SIG-M5 (cell line): ENCODE measurements at places on chromosomes 5 and 9.

GRCh38 chr5:14944350-14944739 lies 72.8 kb upstream of the ANKH start:
- no peak for DNase-seq

- no peak for DNase-seq
Observed at GRCh38 chr9:135811801-135812200, 95.5 kb downstream of the CAMSAP1 start.

GRCh38 chr9:137459152-137459600 lies at the start of gene NSMF:
NSMF (minus strand) TSS chr9:137459334; CDS start chr9:137459102, 232 bp downstream.
- DNase-seq = no peak

- DNase-seq = peak; percentile 37
Observed at GRCh38 chr5:150787656-150788055, 9.1 kb downstream of the SMIM3 start.

DNA sequence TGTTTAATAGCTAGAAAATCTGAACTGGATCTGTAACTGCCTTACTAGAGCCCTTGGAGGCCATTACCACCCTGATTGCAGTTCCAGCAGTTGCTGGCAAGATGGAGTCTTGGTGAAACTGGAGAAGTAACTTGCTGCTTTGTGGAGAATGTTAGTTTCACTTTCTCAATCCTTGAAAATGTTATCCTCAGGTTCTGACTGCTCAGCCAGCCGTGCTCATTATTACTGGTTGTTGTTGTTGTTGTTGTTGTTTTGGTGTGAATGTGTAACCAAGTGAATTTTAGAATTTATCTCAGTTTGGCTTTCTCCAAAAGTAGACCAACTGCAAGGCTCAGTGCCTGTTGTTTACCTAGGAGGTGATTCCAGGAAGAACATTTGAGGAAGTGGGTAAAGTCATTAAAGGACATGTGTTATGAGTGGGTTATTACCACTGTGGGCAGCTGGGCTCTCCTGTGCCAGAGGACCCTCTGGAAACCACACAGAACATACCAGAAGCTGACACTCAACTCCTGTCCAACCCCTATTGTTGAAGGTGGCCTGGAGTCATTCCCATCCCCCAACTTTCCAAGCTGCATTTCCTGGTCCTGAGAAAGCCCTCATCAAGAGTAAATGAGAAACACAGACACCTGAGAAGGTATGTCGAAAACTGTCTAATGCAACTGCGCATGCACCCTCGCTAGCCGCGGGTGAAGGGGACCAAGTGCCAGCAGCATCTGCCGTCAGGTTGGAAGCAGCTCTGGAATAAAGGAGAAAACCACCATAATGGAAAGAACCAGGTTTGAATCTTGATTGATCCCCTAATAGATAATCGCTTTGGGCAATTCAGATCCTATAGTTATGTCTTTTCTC lies 111.6 kb downstream of the CMYA5 start:
- no peak for DNase-seq

- no peak for DNase-seq
Observed at GRCh38 chr5:130206686-130207085, 302.4 kb downstream of the CHSY3 start.

DNA sequence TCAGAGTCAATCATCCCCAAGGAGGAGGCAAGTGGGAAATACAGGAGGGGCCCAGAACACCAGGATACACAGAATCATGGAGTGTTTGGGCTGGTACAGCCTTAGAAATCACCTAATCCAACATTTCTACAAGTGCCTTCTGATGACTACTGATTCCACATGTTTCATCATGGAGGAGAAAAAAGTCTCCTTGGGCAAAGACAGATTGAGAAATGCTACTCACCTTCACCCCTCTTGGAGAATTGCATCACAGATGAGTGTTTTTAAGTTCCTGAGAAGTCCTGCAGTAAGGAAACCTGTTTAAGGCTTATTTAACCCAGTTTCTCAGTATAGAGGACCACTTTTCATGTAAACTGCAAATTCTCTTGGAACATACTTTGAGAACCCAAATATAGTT lies 2.2 kb upstream of the SLIT3 start:
- DNase-seq = no peak

- DNase-seq = no peak
Observed at GRCh38 chr5:16179936-16180788, 571 bp upstream of the MARCHF11 start.

GRCh38 chr5:59487068-59487686 lies 406.3 kb downstream of the PDE4D start:
- DNase-seq = no peak

DNA sequence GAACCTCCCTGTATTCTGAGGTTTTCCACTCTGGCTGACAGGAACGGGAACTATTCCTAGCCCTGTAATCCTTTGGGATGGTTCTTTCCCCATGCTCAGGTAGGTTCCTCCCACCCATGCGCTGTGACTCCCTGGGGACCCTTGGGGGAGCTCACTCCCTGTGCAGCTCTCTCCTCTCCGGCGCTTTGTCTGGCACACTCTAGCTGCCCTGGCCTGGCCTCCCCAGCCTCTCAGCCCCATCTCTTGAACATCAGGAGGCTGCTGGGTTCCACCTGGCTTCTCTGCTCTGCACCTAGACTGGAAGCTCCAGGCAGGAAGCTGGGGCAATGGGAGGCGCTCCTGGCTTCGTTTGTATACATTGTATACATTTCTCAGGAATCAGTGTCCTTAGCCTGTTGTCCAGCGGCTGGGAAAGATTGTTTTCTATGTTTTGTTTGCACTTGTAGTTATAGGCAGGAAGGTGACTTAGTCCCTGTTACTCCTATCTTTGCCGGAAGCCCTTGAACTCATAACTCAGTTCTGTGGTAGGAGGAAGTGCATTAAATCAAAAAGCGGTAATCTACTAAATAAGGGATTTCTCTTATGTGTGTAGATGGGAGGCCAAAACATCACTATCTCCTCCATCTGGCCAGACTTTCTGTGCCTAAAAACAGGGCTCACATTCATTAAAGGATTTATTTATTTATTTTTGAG lies 20.4 kb downstream of the SLC25A25 start:
- no peak for DNase-seq

GRCh38 chr9:16184964-16185646 lies 632.3 kb downstream of the CCDC171 start:
- no peak for DNase-seq

DNA sequence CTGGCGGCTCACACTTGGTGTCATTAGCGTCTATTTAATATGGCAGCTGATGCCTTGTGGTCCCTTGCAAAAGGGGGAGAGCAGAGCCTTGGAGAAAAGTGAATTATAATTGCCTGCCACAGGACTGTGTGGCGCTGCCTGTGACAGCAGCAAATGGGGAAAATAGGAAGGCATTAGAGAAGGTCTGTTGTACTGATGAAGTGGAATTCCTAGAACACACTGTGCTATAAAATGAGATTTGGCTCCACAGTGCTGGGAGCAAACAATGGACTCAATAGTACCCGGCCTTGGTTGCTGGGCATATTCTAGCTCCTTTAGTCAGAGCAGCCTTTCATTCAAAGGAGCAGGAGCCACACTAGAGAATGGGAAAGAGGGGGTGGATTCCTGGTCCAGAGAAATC lies 21.3 kb downstream of the SEMA6A start:
- no peak for DNase-seq

- no peak for DNase-seq
Observed at GRCh38 chr5:156155598-156155997, 171.4 kb upstream of the SGCD start.

GRCh38 chr9:127523312-127523851 lies 72.1 kb downstream of the LRSAM1 start:
- DNase-seq = no peak

- DNase-seq = no peak
Observed at GRCh38 chr9:114653556-114654159, 3.9 kb downstream of the TEX53 start.

- no peak for DNase-seq
Observed at GRCh38 chr9:21806644-21807043, 4.2 kb downstream of the MTAP start.

- no peak for DNase-seq
Observed at GRCh38 chr9:107188376-107188775, 94.7 kb upstream of the RAD23B start.

- DNase-seq = no peak
Observed at GRCh38 chr9:136010615-136011361, 49.6 kb upstream of the UBAC1 start.

- DNase-seq = no peak
Observed at GRCh38 chr5:170254056-170254455, 21.3 kb downstream of the C5orf58 start.

- peak; percentile 88 for DNase-seq
Observed at GRCh38 chr5:143051244-143052058, 281.3 kb downstream of the ARHGAP26 start.

DNA sequence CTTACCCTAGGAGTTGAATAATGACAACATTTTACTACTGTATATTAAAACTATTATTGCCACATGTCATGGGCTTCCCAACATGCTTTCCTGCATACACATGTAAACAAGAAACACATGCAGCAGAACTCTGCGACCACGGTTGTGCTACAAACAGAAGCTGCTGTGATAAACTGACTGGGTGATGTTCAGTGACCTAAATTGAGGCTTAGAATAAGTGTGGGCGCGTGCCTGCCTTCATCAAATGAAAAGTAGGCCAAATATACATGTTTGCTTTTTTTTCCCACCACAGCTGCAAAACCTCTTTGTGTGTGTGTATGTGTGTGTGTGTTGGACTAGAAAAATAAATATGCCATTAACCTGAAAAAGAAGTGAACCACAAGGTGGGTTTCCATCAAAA lies 1202.1 kb downstream of the PTPRD start:
- DNase-seq = no peak

- no peak for DNase-seq
Observed at GRCh38 chr5:3331819-3332218, 263.8 kb upstream of the IRX1 start.

- DNase-seq = no peak
Observed at GRCh38 chr5:141695627-141696215, 13.7 kb upstream of the ARAP3 start.

DNA sequence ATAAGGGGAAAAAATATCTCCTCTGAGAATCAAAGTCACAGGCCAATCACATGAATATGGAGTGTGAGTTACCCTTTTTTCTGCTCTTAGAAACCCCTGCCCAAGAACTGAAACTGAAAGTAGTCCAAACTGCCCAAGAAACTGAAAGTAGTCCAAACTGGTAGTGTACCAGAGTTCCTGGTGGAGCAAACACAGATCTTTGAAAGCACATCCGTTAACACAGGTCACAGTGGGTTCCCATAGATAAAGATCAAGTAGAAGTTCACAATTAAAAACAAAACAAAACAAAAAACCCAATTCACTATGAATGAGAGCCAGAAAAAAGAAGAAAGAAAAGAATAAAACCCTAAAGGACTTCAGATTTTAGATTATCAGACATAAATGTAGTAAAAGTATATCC lies 332.4 kb upstream of the EFNA5 start:
- no peak for DNase-seq

GRCh38 chr5:105530716-105531261 lies 1968.2 kb upstream of the NUDT12 start:
- no peak for DNase-seq

- DNase-seq = no peak
Observed at GRCh38 chr9:86043999-86044398, 55.4 kb downstream of the GOLM1 start.

DNA sequence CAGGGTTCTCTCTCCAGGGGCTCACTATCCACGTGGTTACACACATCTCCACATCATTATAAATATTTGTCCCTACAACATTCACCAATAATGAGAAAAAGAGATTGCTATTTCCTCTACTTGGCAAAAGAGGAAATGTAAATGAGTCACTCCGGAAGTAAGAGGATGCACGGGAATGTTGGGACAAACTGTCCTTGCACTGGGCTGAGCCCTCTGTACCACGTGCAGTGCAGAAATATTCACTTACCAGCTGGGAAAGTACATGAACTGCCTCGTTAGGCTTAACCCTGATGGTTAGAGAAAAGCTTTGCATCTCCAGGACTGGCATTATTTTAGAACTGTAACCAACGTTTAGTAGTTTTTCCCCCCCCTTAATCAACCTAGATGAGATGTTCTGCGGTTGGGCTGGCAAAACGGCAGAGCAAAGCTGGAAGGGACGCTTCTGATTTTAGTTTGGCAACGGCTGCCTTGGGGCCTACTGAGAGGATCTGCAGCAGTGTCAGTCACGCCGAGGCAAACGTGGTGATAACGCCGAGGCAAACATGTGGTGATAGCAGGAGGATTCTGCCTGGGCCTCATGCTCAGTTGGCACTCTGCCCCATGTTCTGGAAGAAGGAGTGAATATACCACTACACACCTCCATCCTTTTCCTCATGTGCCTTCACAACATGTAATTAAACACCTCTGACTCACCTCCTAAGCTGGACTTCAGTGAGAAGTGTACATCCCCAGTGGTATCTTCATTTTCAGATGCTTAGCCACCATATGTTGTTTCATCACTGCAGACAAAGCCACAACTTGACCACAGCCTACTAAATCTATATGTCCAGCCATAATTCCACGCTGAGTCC lies 661.4 kb upstream of the KLF4 start:
- no peak for DNase-seq

DNA sequence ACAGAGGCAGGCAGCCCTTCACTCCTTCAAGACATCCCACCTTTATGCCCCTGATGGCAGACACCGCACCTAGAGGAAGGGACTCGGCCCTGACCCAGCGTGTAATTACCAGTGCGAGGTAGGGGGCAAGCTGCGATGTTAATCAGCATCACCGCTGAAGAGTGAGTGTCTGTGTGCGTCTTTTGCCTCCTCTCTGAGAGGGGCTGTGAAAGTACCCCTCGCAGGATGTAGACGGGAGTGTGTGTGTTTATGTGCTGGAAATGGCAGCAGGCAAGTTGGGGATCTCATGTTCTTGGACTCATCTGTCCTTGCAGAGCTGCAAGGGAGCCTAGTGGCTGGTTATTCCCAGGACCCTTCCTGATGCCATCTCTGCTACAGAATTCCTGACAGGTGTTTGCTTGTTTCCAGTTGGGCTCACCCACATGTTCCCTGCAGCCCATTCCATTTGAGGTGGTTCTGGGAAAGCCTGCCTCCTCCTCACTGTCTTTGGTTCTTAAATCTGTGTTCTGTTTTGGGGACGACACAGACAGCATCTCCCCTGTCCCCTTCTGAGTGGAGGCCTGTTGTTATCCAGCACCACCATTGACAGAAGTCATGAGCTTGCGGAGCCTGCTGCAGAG lies 70.5 kb downstream of the ZNF618 start:
- DNase-seq = no peak

DNA sequence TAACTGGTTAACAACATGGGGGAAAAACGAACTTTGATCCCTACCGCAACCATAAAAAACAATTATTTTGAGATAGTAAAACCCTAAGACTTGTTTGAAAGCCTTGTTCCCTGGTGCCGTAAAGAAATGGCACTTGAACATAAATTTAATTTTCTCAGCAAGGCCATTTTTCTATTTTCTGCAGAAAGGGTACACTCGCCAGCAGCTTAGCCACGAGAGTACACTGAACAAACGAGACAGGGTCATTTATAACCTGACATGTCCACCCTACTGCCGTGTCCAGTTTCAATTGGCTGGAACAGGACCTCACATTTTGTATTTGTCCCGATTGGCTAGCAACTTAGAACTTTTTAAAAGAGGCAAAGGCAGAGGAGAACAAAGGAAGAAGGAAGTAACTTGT lies 26.8 kb downstream of the FBXW11 start:
- DNase-seq = no peak

DNA sequence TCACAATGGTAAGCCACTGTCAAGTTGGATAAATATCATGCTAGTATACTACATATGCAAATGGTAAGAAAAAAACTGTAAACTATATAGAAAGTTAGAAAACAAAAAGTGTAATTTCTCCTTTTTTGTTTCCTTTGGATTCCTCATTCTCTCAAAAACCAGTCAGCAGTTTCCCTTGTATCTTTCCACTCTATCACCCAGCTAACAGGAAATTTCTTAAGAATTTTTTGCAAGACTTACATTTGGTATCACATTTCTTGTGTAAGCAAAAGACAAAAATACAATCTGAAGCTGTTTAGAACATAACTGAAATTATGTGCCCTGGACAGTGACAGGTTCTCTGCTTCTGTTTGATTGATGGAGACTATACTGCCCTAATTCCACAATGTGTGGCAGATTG lies 25.2 kb upstream of the MSH3 start:
- no peak for DNase-seq
